ENCODE measurements at places on chromosomes 12 and 14. TPM values are rescaled to one million over a fixed set of nuclear protein-coding genes. Genes with fewer than 3 reads are reported as not detected.

- H3K27me3 ChIP-seq = no peaks in the 10 kb centered on the region
- no peak overlapping the region for H3K27ac ChIP-seq
- no peaks in the 10 kb centered on the region for H3K4me1 ChIP-seq
Measured at GRCh38 chr14:33131801-33132200, 193.1 kb downstream of the NPAS3 start.

DNA sequence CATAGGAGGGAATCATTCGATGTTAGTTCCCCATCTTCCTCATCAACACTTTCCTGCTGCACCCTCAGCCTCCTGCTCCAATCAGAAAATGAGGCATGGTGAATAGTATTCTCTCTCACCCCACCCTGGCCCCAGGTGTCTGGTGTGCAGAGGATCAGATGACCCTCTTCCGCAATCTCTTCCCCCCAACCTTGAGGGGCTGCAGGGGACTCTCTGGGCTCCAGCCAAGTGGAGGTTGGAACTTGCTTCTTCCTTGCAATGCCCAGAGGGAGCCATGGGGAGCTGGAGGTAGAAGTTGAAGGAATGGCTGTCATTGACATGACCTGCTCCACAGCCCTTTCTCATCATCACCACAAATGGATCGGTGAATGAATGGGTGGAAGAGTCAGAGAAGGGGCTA, 20.2 kb upstream of the ESRRB start:
- no peaks in the 10 kb centered on the region for H3K27me3 ChIP-seq
- H3K36me3 ChIP-seq = no peaks in the 10 kb centered on the region
- H3K27ac ChIP-seq = no peak overlapping the region
- no peak overlapping the region for H3K4me3 ChIP-seq
- DNase-seq = no peak

DNA sequence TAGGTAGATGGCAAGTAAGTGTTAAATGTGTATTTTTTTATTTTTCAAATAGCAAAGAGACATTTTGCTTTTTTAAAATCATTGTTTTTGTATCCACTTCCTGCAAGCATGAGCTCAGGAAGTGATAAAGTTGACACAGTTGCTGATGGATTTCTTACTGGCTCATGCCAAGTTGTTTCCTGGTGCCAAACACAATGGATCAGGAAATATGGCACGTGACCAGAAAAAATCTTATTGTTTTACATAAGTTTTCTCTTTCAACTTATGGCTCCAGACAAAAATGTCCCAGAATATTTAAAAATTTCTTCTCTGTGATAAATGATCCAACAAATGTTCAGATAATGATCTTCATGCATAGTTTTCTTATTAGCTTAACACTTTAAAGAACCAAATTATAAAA, 1279.1 kb upstream of the FLRT2 start:
- H3K4me3 ChIP-seq = no peak overlapping the region
- no peaks in the 10 kb centered on the region for H3K27me3 ChIP-seq
- H3K36me3 ChIP-seq = no peaks in the 10 kb centered on the region
- H3K4me1 ChIP-seq = peaks cover 27% of the 10 kb centered on the region
- no peak for DNase-seq
- no peak overlapping the region for H3K27ac ChIP-seq

GRCh38 chr12:98895086-98895651, 250.1 kb downstream of the APAF1 start:
- no peaks in the 10 kb centered on the region for H3K36me3 ChIP-seq
- no peak for DNase-seq
- peaks cover 8% of the 10 kb centered on the region for H3K4me1 ChIP-seq
- H3K27ac ChIP-seq = no peak overlapping the region
- peak overlapping the region; percentile 62 for H3K4me3 ChIP-seq
- no peaks in the 10 kb centered on the region for H3K27me3 ChIP-seq

GRCh38 chr12:95554532-95555071, 3.3 kb upstream of the USP44 start:
- H3K4me3 ChIP-seq = no peak overlapping the region
- no peak for DNase-seq
- no peaks in the 10 kb centered on the region for H3K36me3 ChIP-seq
- H3K27me3 ChIP-seq = no peaks in the 10 kb centered on the region
- H3K4me1 ChIP-seq = no peaks in the 10 kb centered on the region

GRCh38 chr14:96410119-96410518, 18.2 kb downstream of the AK7 start:
- DNase-seq = no peak
- H3K36me3 ChIP-seq = no peaks in the 10 kb centered on the region
- no peak overlapping the region for H3K4me3 ChIP-seq
- H3K27me3 ChIP-seq = no peaks in the 10 kb centered on the region

- peak; percentile 41 for DNase-seq
- no peaks in the 10 kb centered on the region for H3K4me1 ChIP-seq
- peak overlapping the region; percentile 10 for H3K4me3 ChIP-seq
- H3K27me3 ChIP-seq = no peaks in the 10 kb centered on the region
Measured at GRCh38 chr14:96104469-96105057, 65.4 kb downstream of the C14orf132 start.

DNA sequence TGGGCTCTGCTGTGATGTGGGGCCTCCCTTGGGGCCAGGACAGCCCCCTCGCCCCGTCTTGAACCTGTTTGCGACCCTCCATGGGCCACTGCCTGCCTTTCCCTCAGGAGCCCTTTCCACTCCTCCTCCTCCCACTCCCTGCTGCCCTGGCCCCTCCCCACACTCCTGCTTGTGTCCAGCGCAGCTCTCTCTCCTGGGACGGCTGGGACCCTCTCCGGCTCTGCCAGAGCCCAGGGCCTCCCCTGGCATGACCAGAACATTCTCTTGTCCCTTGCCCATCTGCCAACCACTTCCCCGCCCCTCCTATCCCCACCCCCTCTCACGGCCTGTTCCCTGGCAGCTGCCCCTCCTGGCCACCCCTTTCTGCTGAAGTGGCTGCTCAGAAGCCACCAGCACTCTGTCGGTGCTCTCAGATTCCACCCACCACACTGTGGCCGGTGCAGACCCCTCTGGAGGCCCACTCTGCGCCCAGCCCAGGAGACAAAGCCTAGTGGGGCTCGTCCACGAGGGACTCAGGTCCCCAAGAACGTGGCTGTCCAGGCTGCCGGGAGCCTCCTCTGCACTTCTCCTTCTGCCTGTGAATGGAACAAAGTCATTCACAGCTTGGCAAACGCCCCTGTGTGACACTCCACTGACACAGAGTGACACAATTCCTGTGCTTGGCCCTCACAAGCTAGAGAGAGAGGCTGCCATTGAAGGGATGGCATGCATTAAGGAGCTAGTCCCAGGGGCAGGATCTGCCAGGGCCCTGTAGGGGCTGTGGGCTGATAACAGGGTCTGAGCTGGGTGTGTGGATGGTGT, 1.4 kb downstream of the ASPG start:
- H3K27ac ChIP-seq = no peak overlapping the region
- no peaks in the 10 kb centered on the region for H3K36me3 ChIP-seq
- H3K4me1 ChIP-seq = no peaks in the 10 kb centered on the region
- no peaks in the 10 kb centered on the region for H3K27me3 ChIP-seq

DNA sequence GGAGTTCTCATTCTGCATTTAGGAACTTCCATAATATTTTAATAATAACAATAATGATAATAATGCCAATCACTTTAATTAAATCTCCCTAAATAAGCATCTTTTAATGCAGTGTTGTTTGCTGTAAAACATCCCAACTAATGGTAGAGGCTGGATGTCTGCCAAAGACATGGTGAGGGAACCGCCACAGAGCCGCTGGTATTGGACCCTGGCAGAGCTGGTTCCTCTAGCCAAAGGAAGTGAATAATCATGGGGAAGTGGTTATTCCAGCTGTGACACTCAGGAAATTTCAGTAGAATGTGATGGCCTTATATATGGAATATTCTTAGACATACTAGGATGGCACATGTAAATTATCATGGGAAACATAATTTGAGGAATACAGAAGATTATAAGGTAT, 483.3 kb downstream of the ZFP36L1 start:
- H3K27ac ChIP-seq = peak overlapping the region; percentile 19
- no peaks in the 10 kb centered on the region for H3K27me3 ChIP-seq
- no peak overlapping the region for H3K4me3 ChIP-seq

DNA sequence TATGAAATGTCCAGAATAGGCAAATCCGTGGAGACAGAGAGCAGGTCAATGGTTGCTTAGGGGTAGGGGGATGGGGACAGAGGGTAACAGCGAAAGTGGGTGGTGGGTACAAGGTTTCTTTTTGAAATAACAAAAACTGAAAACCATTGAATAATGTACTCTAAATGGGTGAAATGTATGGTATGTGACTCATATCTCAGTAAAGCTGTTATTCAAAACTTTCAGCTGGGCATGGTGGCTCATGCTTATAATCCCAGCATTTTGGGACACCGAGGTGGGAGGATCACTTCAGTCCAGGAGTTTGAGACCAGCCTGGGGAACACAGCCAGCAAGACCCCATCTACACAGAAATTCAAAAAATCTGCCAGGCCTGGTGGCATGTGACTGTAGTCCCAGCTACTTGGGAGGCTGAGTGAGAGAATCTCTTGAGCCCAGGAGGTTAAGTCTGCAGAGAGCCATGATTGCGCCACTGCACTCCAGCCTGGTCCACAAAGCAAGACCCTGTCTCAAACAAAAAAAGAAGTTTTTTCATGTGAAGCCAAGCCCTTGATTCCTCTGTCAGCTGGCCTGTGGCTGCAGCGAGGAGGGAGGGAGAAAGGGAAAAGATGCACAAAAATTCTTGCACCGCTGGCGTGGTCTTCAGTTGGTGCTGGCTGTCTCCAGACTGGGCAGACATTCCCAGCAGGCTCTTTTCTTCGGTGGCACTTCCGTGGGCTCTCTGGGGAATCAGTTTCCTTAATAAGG, 248.2 kb downstream of the SLC41A2 start:
- no peak overlapping the region for H3K27ac ChIP-seq
- H3K4me3 ChIP-seq = no peak overlapping the region
- H3K27me3 ChIP-seq = no peaks in the 10 kb centered on the region

GRCh38 chr12:108911915-108912314, 32.0 kb downstream of the DAO start:
- H3K27me3 ChIP-seq = no peaks in the 10 kb centered on the region
- H3K4me1 ChIP-seq = peaks cover 16% of the 10 kb centered on the region
- no peaks in the 10 kb centered on the region for H3K36me3 ChIP-seq

The SYNJ2BP gene
- total RNA-seq = 24.1 TPM

The VPS37B gene
- total RNA-seq = 30.9 TPM

The NRL gene
- total RNA-seq = 6.1 TPM

The FOXM1 gene
- not detected for total RNA-seq

The MLEC gene
- total RNA-seq = 63.1 TPM

The POMT2 gene
- 15.8 TPM for total RNA-seq

Data from thoracic aorta (tissue), 2 donors.